ENCODE measurements at places on chromosomes 3 and 15. TPM values are rescaled to one million over a fixed set of nuclear protein-coding genes. Genes with fewer than 3 reads are reported as not detected.
A peak's percentile ranks its signal among the peaks of the same experiment; 100 is the strongest.

DNA sequence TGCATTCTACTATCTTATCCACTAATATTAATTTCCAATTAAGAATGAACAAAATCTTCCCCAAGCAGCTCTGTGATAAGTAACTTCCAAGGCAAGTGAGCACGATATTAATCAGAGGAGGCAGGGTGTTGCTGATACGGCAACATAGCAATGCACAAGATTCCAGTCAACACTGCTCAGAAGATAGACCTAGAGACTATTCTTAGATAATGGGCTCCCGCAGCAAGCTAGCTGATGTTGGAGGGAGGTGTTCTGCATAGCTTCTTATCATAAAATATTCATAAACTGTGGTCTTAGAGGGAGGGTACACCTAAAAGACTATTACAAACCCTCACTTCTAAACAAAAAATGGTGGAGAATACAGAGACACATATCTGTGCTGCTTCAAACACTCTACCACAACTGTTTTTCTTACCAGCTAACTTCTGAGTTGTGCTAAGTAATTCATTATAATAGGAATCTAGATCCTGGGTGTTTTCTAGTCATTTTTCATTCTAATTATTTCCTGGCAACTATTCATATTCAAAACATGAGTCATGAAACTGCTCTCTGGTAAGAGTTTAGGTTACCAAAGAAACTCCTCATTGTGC lies 382.0 kb upstream of the SOX14 start:
- DNase-seq: no peak

WDR93 gene
- total RNA-seq: not detected

- DNase-seq: no peak
Measured at GRCh38 chr3:63872135-63872924, 8.7 kb downstream of the ATXN7 start.

DNA sequence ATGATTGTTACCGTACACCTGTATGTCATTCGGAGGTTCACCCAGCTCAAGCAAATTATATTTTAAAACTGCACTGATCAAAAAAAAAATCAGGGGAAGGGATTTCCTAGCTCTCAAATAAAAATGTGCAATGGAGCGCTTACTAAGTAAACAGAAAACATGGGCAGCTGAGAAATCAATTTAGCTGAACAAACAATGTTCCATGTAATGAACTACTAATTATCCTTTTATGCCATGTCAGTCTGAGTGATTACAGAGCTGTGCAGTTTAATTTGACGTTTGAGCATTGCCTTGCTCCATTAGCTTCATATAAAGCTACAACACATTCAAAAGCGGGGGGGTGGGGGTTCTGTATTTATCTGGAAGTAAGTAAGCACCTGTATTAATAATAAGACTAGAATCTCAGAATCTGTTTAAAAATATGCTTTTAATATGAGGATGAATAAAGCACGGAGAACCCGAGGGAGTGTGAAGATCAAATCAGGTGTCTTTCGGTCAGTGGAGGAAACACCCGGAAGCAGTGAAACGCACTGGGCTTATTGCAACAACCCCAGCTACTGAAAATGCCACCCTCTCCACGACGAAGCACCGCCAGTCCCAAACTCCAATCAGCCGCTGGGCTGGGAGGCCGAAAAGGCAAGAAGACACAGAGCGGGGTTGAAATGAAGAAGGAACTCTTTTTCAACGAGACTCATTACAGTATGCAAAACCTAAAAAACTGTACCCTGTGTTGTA lies 196.5 kb upstream of the ATP11B start:
- no peak for DNase-seq

DNA sequence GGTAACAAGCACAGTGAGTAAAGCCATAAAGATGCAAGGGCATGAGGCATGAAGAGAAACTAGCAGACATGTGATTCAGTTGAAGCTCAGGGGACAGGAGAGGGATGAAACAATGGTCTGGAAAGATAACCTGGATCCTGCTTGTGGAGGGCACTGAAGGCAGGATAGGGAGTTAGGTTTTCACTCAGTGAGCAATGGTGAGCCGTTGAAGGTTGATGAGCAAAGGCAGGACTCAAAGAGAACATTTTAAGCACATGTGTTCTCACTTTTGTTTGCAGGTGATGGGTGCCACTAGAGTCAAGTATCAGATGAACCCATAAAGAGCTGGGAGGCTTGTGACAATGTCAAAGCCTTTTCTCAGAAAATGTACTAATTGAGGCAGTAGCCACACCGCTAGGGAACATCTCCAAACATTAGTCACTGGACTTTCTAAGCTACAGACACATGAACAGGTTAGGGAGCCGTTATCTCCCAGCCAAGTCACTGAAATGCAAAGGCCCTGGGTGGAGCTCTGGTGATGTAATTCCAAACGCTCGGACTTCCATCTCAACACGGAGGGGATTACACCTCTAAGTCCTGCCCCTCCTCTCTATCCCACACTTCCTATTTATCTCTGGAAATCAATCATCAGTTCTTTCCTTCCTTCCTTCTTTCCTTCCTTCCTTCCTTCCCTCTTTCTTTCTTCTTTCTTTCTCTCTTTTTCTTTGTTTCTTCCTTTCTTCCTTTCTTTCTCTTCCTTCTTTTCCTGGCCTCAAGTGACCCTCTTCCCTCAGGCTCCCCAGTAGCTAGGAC lies 22.7 kb downstream of the KLHL6 start:
- DNase-seq: no peak

GRCh38 chr3:18618723-18619122 lies 193.6 kb upstream of the SATB1 start:
- DNase-seq: no peak

GRCh38 chr15:46296797-46297196 lies 662.0 kb downstream of the SQOR start:
- DNase-seq: no peak

DNA sequence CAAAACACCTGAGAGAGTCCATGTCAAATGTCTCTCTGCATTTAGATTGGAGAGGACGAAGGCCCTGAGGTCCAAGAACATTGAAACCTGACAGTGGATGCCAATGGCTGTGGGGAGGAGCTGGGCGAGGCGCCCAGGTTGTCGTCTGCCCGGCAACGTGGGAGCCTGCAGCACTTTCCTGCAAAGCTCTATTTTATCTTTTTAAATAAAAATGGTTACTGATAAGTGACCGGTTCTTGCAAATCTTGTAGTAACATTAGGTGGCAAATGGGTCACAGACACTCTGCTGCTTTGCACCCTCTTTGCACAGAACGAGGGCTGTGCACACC lies 19.5 kb upstream of the FANCD2 start:
- peak; percentile 79 for DNase-seq

GRCh38 chr15:51245628-51246027 lies 92.8 kb downstream of the CYP19A1 start:
- no peak for DNase-seq

GPR87 gene
- not detected for total RNA-seq

DNA sequence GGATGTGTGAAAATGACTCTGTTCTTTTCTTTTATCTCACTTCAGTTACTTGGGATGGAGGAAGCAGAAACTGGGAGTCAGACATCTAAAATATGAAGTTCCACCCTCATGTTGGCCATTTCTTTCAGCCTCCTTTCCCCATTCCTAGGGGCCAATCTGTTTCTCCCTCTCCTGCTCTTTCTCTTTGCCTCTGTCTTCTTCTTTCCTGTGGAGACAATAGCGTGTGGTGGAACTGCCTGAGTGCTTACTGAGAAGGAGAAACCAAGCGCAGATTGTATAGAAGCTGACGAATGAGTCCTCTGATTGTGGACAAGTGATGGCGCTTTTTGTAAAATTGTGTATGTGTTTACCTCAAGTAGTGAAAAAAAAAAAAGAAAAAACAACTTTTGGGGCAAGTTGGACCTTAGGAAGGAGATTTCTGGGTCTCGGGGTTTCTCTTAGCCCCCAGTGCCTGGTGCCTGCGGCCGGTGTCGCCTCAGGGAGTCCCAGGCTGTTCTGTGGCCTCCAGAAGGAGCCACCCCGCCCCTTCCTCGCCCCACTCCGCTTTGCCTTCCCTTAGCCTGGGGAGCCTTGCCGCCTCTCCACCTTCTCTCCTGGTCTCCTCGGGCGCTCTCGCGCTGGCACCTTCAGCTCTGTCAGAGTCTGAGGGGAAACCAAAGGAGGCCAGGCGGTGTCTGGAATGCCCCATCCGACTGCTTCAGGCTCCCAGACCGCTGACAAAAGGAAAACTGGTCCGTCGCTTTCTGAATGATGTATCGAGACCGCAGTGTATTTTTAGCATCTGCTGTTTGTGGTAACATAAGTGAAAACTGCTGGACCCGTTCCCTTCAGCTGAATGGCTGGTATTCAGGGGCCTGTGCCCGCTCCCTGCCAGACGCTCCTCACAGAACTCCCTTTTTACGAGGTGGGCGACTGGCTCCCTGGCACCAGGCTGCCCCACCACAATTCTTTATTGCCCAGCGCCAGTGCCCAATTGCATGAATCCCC lies 30.1 kb downstream of the SCG5 start:
- no peak for DNase-seq

GRCh38 chr3:195129644-195130492 lies 141.1 kb downstream of the XXYLT1 start:
- no peak for DNase-seq

EAF2 gene
- 2.2 TPM for total RNA-seq

DNA sequence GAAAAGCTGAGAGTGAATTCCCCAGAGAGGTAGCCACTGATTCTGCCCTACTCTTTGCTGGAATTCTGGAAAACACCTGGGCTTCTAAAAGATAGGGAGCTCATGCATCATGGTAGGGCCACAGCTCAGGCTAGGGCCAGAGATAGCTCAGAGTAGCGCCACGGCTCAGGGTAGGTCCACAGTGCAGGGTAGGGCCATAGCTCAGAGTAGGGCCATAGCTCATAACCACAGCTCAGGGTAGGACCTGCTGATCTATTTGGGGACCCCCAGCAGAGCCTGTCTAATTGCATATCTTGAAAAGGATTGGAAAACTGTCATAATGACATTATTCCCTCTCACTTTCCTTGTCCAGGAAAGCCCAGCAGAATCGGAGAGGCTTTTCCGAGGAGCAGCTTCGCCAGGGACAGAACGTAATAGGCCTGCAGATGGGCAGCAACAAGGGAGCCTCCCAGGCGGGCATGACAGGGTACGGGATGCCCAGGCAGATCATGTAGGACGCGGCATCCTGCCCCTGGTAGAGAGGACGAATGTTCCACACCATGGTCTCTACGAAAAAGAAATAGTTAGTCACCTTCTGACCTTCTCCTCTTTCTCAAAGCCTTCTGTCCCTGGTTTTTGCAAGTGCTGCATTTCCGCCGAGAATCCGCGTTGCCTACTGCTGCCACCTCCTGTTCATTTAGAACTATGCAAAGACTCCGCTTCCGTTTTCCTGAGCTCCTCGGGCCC lies 14.5 kb downstream of the TAGLN3 start:
- peak; percentile 66 for DNase-seq

PLA2G4E gene
- total RNA-seq: not detected

DNA sequence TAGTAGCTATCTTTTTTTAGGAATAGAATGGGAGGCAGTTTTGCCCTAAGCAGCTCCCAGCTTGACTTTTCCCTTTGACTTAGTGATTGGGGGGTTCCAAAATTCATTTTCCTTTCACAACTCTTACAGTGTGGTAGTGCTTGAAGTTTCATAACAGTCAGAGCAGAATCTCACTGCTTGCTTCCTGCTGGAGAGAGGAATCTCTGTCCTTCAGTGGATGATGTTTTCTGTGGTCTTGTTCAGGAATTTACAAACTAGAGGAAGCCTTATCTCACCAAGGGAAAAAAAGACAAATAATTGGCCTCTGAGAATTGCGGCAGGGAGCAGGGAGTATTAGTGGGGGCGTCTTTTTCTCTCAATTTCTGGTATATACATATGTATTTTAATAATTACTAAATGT lies 326.6 kb upstream of the C2CD4B start:
- DNase-seq: no peak

DNA sequence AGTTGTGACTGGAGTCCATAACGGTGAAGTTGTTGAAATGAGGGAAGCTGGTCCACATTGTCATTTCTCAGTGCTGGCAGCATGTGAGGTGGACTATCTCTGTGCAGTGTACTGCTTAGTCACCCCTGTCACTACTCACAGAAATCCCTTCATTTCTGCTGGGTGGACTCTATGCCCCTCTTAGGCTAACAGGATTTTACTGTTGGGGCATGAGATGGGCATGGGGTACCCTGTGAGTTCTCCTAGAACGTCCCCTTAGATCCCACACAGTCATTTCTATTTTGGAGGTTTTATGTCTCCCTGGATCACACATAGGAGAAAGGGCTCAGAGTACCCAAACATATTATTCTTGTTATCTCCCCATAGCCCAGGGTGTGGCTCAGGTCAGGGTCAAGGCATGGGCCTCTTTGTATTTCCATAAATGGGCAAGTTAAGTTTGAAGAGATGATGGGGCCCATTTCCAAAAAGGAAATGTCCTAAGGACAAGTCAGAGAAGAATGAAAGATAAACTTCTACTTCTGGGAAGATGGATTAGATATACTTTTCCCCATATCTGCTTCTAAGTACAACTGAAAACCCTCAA lies 15.2 kb downstream of the P2RY1 start:
- DNase-seq: no peak

DNA sequence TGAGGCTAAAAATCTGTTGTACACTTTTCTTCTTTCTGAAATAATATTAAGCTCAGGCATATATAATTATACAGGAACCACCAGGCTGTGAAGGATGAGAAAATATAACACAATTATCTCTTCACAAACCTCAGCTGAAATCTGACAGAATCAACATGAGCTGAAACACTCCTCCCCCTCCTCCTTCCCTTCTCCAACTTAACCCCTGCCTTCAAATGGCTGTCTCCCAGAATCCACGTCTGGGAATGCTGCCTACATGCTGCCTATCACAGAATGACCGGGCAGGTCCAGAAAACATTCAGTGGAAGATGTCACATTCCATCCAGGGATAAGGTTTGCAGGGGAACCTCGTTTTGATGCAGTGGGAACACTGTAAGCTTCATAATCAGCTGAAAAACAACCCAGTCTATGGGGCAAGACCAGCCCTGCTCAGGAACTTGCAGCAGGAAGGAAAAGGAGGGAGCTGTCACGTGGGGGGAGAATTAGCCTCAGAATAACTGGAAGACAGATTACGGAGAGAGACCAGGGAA lies 44.0 kb upstream of the SEMA6D start:
- no peak for DNase-seq

P2RY14 gene
- total RNA-seq: not detected

SEMA3G gene
- total RNA-seq: 0.93 TPM

DNA sequence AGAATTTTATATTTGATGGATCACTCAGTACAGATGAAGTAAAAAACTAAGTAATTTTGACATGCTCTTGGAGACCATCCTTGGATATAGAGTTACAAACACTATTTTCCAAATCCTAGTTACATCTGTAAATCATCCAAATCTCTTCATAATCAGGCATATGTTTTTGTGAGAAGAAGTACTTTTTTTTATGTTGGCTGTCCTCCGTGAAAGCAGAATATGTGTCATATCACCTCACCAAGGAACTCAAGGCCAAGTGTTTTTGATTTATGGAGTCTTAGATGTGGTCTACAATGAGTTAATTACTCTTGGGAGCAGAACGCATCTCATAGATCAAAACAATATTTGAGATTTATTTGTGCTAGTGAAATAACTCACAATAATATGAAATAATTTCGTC lies 416.5 kb upstream of the TGFBR2 start:
- no peak for DNase-seq

GRCh38 chr15:59833366-59833765 lies 144.2 kb upstream of the BNIP2 start:
- no peak for DNase-seq

All from left lobe of liver (tissue), 2 donors.